ENCODE measurements at places on chromosomes 13 and 19.

- no peaks in the 10 kb centered on the region for H3K36me3 ChIP-seq
- no peak overlapping the region for H3K27ac ChIP-seq
- no peak for DNase-seq
Observed at GRCh38 chr13:99819967-99820366, 151.6 kb downstream of the ZIC5 start.

DNA sequence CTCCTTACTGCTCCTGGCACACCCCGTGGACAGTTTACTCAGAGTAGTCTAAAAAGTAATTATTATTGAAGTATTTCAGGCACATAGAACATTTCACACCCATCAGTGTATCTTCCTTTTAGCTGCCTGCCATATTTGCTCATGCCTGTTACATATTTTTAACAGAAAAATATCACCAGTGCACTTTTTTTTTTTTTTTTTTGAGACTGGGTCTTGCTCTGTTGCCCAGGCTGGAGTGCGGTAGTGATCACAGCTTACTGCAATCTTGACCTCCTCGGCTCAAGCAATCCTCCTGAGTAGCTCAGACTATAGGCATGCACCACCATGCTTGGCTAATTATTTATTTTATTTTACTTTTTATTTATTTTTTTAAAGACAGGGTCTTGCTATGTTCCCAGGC lies 40.7 kb upstream of the GPI start:
- no peaks in the 10 kb centered on the region for H3K4me1 ChIP-seq
- H3K36me3 ChIP-seq = peaks cover 62% of the 10 kb centered on the region
- no peak overlapping the region for H3K4me3 ChIP-seq
- no peak overlapping the region for H3K27ac ChIP-seq

DNA sequence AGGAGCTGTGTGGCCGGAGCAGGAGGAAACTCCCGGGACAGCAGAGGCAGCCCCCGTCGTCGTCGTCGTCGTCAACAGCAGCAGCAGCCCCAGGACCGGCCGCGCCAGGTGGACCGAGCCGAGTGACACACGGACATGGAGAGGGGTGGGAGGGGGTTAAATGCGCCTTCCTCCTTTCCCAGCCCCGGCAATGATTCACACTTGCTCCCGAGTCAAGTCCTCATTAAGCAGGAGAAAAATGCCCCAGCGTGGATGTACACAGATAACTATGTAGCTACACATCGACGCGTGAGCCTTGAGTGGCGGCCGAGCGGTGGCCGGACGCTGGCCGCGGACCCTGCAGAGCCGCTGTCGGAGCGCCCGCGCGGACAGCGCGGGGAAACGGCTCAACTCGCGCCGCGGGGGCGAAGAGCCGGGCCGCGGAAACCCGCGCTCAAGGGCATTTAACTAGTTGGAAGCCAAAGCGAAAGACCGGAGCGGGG lies 645 bp downstream of the UBL3 start:
- H3K4me1 ChIP-seq = no peaks in the 10 kb centered on the region
- no peaks in the 10 kb centered on the region for H3K36me3 ChIP-seq
- peak overlapping the region; percentile 98 for H3K27ac ChIP-seq
- DNase-seq = no peak
- H3K4me3 ChIP-seq = peak overlapping the region; percentile 86

GRCh38 chr13:113851826-113852535 lies 11.9 kb downstream of the GAS6 start:
- H3K4me3 ChIP-seq = no peak overlapping the region
- H3K27ac ChIP-seq = no peak overlapping the region
- DNase-seq = no peak

GRCh38 chr19:21046489-21046888 lies 26.0 kb downstream of the ZNF430 start:
- H3K4me3 ChIP-seq = no peak overlapping the region
- no peak for DNase-seq
- H3K4me1 ChIP-seq = no peaks in the 10 kb centered on the region
- H3K27ac ChIP-seq = no peak overlapping the region

GRCh38 chr13:29886446-29886845 lies 36.0 kb upstream of the UBL3 start:
- peaks cover 29% of the 10 kb centered on the region for H3K4me1 ChIP-seq
- no peaks in the 10 kb centered on the region for H3K36me3 ChIP-seq
- H3K27me3 ChIP-seq = no peaks in the 10 kb centered on the region
- no peak overlapping the region for H3K4me3 ChIP-seq
- H3K27ac ChIP-seq = no peak overlapping the region

GRCh38 chr13:24875566-24875965 lies 111.6 kb downstream of the RNF17 start:
- H3K4me1 ChIP-seq = no peaks in the 10 kb centered on the region
- no peak for DNase-seq
- H3K36me3 ChIP-seq = no peaks in the 10 kb centered on the region
- H3K27me3 ChIP-seq = no peaks in the 10 kb centered on the region
- H3K4me3 ChIP-seq = no peak overlapping the region

- peak within 1 kb of the TSS; percentile 76 for H3K27ac ChIP-seq
- no peaks in the 10 kb centered on the region for H3K27me3 ChIP-seq
- DNase-seq = no peak
Observed at GRCh38 chr19:12801466-12802266, at the start of the genes PRDX2 and THSD8. PRDX2 (minus strand) TSS chr19:12801800; CDS start chr19:12801261, 539 bp downstream. THSD8 (plus strand) TSS chr19:12802069; CDS start chr19:12802072, 3 bp downstream.

GRCh38 chr13:44304433-44304725 lies 69.2 kb upstream of the SERP2 start:
- H3K4me3 ChIP-seq = no peak overlapping the region
- no peak for DNase-seq
- H3K4me1 ChIP-seq = peaks cover 23% of the 10 kb centered on the region
- H3K36me3 ChIP-seq = no peaks in the 10 kb centered on the region
- no peaks in the 10 kb centered on the region for H3K27me3 ChIP-seq
- peak overlapping the region; percentile 4 for H3K27ac ChIP-seq

GRCh38 chr13:21012841-21013681 lies 48.3 kb downstream of the LATS2 start:
- no peaks in the 10 kb centered on the region for H3K27me3 ChIP-seq
- no peak for DNase-seq
- no peaks in the 10 kb centered on the region for H3K36me3 ChIP-seq
- H3K4me1 ChIP-seq = peaks cover 28% of the 10 kb centered on the region
- H3K27ac ChIP-seq = no peak overlapping the region

Data from spinal cord (tissue), 10 donors.